T-helper 2 cell (primary cell): ENCODE measurements at places on chromosomes 7 and 10.

- DNase-seq, result no peak
These were observed 27.1 kb downstream of the DUSP5 start for GRCh38 chr10:110524859-110525232.

DNA sequence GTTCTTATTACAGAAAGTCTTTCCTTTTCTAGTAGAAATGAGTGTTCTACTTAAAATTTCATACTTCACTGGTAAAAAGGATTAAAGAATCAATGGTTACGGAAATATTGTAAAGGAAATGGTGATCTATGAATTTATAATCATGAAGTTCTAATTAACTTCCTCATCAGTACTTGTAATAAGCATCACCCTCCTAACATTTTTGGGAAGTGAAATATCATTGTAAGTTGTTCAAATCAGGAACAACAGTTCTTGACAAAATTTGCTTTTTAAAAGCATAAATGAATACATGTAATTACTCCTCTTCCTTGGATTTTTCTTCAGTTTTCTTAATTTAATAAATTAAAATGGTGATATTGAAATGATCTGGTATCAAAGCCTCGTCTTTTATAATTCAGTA is 5.6 kb upstream of the PCGF5 start:
- DNase-seq, result no peak

- no peak for DNase-seq
These were observed 3.6 kb downstream of the ARL3 start for GRCh38 chr10:102710609-102711008.

- DNase-seq, result no peak
These were observed 13.4 kb downstream of the DPCD start for GRCh38 chr10:101601541-101601940.

DNA sequence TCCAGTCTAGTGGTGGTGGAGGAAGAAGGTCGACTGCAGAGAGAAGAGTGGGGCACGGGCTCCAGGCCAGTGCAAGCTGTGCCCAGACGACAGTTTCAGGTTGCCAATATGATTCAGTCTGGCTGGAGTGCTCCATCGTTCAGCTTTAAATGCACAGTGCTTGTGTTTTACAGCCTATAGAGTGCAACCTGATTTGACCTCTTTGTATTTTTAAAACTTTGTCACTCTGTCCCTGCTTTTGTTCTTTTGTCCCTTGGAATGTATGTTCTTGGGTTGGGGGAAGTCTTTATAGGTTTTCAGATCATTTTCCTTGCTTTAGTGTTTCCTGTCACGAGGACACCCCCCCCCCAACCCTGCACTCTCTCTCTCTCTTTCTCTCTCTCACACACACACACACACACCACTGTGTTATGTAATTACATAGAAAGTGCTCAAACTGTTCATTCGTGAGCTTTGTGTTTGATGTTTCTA is 198.0 kb downstream of the CAMK1D start:
- DNase-seq, result no peak
